Stimulated activated CD8-positive, alpha-beta memory T cell treated with anti-CD3 and anti-CD28 coated beads, Interleukin-2, amount 100 ng/mL, for 1 hour (primary cell): ENCODE measurements at places on chromosomes 2 and 18.

DNA sequence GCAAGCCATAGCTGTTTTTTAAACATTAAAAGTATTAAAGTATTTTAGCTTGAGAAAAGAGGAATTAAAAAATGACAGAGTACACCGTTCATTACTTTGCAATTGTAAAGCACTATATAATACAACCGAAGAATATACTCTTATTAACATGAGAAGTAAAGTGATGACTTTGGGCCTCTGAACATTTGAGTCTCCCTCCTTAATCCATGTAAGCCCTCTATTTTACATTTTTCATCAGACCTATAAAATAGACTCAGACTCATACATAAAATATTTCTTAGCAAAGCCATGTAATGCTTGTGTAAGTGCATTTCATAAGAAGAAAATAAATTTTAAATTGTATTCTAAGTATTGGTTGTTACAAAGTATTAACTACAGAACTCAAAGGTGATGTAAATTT, 198.6 kb downstream of the LRP1B start:
- DNase-seq: no peak

DNA sequence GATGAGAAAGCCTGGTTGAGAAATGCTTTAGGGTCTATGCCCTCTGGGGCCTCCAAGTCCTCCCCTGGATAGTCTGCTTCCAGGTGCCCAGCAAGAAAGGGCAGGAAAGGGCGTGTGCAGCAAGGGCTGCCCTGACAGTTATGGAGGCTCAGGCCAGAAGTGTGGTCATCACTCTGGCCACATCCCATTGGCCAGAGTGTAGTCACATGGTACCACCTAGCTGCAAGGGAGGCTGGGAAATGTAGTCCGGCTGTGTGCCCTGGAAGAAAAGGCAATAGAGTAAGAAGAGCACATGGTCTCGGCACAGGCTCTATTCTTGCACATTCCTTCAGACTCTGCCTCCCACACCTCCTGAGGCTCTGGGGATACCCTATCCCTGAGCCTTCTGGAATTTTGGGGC, 35.7 kb downstream of the ODC1 start:
- DNase-seq: no peak

DNA sequence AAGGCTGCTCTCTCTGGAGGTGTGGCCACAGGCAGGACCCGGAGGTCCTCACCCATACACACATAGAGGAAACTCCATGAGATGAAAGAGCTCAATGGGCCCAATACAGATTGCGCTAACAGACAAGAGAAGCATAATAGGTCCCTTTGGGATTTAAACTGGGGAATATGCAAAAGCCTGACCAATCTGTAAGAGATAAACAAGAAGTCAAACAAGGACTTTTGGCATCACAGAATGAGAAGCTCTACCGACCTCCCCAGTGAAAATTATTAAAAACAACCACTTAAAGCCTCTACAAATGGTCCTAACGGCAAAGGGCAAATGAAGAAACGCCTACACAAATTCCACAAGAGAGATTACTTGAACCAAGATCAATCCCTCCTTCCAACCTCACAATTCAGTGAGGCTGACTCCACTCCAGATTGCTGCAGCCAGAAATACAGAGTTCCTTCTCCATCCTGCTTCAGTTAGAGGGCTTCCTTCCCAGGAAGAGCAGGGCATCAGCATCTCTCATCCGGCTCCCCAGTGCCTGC, 10.8 kb downstream of the IWS1 start:
- DNase-seq: no peak

GRCh38 chr2:204576362-204576979, 31.2 kb downstream of the PARD3B start:
- no peak for DNase-seq

- DNase-seq: no peak
Observed at GRCh38 chr18:336713-337112, 68.9 kb upstream of the THOC1 start.

- DNase-seq: no peak
Observed at GRCh38 chr2:124875627-124876244, 850.6 kb downstream of the CNTNAP5 start.

GRCh38 chr2:112301171-112301584, 25.8 kb downstream of the ZC3H6 start:
- no peak for DNase-seq

DNA sequence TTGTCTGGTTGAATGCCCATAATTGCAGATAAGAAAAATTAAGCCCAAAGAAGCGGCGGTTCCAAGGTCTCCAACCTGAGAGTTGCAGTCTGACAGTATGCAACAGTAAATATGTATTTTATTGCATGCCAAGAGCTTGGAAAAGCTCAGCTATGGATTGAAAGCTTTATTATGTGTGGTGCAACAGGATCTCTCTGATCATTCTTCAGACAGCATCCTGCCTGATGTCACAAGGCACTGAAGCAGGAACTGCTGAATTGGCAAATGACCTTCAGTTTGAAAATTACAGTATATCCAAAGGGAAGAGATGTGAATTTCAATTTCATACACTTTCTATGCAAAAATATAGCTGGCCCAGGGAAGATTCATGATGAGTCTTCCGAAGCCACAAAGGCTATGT, 42.5 kb downstream of the DOCK10 start:
- DNase-seq: no peak

DNA sequence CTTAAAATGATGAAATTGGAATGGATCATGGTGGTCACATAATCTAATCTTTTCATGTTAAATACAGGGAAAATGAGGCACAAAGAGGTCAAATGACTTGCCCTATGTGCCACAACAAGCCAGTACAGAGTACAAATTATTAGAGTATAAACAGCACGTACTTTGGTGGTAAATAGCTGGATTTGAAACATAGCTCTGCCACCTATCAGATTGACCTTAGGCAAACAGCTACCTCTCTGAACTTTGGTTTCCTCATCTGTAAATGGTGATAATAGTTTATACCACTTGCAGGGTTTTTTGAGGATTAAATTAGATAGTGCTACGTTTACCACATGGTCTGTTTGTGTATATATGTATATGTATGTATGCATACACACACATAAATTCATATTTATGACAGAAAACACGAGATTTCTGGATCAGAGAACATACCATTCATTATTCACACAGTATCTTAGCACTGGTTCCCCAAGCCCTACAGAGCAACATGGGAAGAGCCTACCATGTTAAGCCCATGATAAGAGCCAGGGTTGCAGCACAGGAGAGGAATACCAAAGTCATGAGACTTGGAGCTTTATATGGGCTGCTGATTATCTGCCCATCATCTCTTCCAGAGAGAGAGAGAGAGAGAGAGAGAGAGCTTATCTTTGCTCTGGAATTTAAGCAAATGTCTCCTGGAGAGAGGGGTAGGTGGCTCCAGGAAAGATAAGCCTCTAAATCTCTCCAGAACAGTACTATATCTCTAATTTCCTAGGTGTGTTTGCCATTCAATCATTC, 73.5 kb downstream of the MDH1 start:
- DNase-seq: no peak

GRCh38 chr2:32594573-32594972, 33.3 kb upstream of the TTC27 start:
- DNase-seq: no peak

- no peak for DNase-seq
Observed at GRCh38 chr2:64283641-64284361, 139.6 kb upstream of the PELI1 start.

DNA sequence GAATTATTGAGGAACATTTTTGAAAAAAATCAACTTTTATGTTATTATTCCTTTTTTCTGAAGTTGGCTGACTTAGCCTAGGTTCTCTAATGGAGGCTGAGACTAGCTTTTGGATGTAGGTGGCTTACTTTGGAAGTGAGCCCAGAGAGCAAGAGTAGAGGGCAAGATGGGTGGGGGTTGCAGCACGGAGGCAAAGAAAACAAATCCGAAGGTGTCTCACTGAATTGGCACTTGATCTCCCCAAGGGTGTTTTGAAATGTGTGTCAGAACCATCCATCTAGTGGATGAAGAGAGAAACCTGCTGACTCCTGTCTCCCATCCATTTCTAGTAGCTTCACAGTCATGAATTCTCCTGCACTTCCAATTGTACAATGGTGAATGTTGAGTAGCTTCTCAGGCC, 390.7 kb downstream of the TMEM182 start:
- DNase-seq: no peak

GRCh38 chr2:108575132-108575966, 41.1 kb downstream of the LIMS1 start:
- no peak for DNase-seq

- peak; percentile 32 for DNase-seq
Observed at GRCh38 chr2:240997856-240998705, at the start of gene SNED1. Gene SNED1 (plus strand): TSS chr2:240998618. CDS start chr2:240998838, 220 bp downstream.

DNA sequence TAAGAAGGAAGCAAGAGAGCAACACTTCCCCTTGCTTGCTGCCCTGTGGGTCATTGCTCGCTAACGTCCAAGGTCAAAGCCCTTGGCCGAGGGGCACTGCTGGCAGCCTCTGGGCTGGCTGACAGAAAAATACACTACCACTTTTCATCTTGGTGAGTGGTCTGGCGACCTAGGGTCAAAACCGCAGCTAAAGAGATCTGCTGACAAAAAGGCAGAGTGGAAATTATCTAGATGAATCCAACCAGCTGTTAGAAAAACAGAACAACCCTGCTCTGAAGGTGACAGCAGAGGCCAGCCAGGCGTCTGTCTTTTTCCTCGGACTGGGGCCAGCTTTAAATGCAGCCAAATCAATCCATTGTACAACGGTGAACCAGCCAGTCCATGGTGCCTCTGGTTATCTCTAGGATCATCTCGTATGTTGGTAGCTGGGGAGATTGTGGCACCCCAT, 92.6 kb downstream of the CD8B2 start:
- no peak for DNase-seq

GRCh38 chr2:191938779-191939178, 91.9 kb upstream of the CAVIN2 start:
- no peak for DNase-seq
